ENCODE measurements at places on chromosomes 16 and 17.
A peak's percentile ranks its signal among the peaks of the same experiment; 100 is the strongest.

DNA sequence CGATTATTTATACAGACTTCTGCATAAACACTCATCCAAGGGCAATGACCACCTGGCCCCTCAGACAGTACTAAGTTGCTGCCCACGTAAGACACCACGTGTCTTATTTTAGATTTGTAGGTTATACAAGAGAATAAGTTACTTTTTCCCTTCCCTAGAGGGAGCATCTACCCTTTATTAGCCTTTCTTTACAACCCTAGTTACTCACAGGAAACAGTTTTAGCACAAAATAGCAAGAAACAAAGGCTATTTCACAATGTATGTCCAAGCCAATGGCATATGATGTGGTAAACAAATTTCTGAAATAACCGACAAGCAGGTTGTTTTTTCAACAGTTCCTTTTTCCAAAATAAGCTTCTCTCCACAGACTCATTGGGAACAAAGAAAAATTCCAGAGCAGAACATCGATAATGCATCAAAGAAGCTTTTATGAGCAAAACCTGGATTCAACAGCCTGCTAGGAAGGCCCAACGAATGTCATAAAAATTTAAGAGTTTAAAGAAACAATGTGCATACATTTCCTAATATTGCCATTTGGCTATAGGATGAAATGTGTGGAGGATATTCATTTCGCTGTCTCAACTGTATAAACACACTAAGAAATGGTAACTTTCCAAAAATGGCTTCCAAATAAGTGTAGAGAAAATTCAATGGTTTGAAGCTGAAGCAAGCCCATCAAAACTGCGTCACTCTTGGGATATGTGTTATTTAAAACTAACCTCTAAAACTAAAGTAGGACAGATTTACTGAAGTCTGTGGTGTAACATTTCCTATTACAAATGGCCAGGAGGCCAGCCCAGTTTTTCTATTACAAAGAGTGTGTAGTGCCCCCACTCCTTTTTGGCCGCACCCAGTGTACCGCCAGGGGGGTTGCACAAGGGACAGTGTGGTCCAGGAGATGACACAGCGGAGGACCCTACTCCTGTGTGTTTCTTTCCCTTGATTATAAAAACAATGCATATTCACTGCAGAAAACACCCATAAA lies 50.4 kb upstream of the ERN1 start:
- no peak for DNase-seq

DNA sequence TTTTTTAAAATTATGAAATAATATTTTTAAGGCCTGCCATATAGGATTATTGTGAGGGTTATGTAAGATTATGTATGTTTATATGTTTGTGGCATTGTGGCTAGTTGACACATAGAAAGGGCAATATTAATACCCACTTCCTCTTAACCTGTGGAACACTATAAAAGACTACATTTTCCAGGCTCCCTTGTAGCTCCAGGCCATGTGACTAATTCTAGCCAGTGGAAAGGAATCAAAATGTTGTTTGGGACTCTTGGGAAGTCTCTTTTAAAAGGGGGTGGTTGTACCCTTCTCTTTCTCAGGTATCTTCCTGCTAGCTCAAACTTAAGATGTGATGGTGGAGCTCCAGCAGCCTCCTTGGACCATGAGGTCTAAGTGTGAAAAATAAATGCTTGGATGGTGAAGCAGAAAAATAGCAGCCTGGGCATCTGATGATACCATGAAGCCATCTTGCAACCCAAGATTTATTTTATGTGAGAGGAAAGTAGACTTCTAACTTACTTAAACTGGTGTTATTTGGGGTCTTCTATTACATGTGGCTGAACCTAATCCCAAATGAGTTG lies 39.2 kb downstream of the TEKT5 start:
- no peak for DNase-seq

DNA sequence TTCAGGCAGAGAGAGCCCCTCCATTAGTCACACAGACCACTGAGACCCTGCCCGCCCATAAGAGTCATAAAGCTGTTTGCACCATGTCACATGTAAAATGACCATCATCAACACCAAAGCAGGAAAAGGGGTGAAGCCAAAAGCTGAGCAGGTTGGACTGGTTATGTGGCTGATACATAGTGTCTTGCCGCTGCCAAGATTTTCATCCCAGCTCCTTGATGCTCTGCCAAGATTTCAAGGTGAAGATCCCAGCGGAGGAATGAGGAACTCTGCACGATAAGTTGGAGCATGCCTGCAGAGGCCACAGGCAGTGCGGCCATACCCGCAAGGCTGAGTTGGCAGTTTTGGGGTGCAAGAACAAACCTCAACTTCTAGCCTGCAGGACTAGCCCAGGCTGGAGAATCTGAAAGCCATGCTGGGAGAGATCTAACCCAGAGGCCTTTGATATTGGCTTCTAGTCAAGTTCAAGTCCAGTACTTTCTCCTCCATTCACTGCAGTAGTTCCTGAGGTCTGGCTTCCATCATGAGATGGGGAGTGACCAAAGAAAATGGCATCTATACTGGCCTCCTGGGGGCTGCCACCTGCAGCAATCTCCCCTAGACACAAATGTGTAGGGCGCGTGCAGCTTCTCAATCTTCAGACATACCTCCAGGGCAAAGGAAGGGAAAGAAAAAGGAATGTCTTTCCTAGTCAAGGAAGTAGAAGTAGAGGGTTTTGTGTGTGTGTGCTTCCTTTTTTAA lies 79.7 kb upstream of the NOL11 start:
- DNase-seq = peak; percentile 32

GRCh38 chr17:71769850-71770249 lies 351.0 kb upstream of the SOX9 start:
- no peak for DNase-seq

DNA sequence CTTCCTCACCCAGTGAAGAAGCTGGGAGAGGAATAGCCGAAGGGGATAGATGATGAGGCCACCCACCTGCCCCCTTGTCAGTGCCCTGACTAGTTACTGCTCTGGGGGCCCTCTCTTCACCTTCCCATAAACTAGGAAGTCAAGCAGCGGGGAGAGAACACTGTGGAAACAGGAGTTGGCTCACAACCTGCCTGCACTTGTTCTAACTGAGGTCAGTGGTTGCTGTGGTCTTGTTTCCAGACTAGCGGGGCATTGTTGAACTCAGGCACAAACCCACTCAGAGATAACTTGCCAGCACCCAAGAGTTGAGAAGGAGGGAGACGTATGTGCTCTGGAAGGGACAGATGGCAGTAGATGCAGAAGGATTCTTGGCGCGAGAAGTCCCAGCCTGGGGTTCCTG lies 48.6 kb upstream of the DDX52 start:
- no peak for DNase-seq

DNA sequence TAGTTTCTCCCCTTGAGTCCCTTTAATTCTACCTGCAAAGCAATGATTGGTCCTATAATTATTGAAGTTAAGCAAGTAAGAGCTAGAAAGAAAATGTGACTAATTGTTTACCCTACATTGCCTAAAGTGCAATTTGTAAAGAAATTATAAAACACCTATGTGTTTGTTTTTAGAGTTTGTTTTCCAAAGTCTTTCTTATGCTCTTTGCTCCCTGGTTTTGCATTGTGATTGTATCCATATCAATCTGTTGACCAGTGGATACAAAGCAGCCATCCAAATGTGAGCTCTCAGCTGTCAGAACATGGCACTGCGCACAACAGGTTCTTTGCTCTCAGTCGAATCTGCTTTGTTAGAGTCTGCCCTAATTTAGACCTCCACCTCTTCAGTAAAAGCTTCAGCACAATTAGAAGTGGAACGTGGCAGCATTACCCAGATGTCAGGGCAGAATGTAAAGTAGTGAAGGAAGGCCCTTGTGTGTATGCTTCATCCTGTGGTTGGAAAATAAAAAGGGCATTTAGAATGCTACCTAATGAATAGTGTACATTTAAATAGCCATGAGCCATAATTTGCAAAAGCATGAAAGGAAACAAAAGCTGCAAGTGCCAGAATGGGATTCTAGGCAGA lies 70.5 kb downstream of the AATF start:
- no peak for DNase-seq

DNA sequence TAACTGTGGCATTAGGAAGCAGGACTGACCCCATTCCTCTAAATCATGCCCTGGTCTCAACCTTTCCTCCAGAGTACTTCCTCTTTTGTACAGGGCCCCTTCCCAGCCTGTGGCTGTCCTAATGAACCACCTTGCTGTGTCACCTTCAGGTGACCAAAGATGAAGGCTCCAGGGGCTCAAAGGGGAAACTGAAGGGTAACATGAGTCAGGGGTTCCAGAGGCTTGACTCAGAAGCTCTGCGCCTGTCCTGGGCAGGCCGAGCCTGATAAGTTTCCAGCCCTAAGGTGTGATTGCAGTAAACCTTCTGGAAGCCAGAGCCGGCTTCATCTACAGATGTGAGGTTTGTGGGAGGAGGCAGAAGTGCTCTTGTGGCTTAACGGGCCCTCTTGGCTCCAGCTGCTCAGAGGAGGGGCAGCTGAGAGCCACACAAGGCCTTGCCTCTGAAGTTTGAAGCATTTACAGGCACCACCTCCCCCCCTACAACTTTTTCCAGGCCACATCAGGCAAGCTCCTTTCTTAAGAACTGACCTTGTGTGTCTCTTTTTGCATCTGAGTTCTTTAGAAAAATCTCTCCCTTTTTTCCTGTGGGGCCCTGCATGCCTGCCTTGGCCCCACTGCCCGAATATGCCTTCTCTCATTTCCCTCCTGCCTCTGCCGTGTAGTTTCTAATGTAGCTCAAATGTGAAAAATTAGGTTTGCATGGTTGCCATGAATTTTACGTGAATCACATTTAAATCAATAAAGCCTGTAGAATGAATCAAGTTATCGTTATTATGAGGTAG lies 149.9 kb downstream of the CLEC16A start:
- no peak for DNase-seq

- DNase-seq = no peak
Measured at GRCh38 chr17:2751491-2751890, 2.0 kb upstream of the CCDC92B start.

GRCh38 chr16:17585449-17586074 lies 114.8 kb upstream of the XYLT1 start:
- DNase-seq = no peak

GRCh38 chr16:23567602-23568001 lies 10.1 kb downstream of the UBFD1 start:
- DNase-seq = no peak

- no peak for DNase-seq
Measured at GRCh38 chr17:56130026-56130425, 23.2 kb upstream of the ANKFN1 start.

DNA sequence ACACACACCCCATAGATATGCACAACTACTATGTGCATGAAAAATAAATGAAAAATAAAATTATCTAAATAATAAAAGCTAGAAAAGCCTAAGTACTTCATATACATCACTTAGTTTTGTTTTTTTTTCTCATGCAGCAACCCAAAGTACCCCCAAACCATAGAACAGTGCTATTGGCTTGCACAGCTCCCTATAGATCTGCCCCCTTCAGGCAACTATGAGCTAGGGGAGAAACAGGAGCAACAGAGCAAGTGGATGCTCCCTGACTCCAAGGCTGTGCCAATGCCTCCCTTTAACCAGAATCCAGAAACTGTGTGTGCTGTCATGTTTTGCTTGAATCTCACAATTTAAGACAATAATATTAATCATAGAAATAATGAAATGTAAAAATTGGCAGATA lies 605.5 kb downstream of the TOX3 start:
- DNase-seq = no peak

- no peak for DNase-seq
Measured at GRCh38 chr16:49275050-49275730, 6.4 kb downstream of the CBLN1 start.

DNA sequence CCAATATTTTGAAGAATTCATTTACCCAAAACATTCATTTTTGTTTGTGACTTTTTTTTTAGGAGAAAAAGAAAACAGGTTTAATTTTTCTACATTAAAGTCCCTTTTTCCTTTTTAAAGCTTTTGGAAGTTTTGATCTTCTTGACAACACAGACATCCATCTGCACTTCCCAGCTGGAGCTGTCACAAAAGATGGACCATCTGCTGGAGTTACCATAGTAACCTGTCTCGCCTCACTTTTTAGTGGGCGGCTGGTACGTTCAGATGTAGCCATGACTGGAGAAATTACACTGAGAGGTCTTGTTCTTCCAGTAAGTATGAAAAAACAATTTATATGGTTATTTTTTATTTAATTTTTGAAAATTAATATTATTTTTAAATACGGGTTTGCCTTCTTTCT lies 37.2 kb downstream of the SIAH1 start:
- DNase-seq = no peak

DNA sequence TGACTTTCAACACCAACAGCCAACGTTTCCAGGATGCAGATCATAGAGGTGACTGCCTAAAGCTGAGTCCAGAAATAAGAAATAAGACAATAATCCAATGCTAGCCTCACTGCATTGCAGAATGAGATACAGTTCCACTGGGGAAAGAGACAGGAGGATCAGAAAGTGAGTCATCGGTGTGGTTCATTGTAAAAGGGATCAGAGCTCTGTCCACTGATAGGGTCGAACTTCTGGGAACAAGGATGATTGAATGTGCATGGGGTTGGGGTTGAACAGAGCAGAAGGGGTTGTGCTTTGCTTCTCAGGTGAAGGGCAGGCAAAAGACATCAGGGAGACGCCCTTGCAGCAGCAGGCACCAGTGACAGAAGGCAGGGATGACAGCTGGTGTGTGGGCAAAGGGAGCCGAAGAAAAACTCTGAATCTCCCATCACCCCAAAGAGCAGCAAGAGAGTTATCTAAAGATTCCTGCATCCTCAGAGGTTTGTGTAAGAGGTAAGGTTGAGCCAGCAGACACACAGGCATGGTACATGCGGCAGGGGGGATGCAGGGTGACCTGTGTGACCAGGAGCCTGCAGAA lies 16.4 kb downstream of the CLEC10A start:
- DNase-seq = no peak

DNA sequence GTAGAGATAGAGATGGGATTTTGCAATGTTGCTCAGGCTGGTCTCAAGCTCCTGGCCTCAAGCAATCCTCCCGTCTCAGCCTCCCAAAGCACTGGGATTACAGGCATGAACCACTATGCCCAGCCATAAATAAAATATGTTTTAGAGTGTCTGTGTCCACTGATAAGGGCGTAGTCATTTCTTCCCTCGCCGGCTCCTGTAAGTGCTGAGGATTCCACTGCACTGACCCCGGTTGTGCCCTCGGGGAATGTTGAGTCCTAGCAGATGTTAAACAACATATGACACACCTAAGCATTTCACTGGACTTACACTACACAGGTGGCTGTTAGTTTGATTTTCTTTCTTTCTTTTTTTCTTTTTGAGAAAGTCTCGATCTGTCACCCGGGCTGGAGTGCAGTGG lies 5.6 kb upstream of the SHMT1 start:
- DNase-seq = no peak

- DNase-seq = no peak
Measured at GRCh38 chr16:10765772-10766171, 22.1 kb downstream of the NUBP1 start.

GRCh38 chr17:13418891-13419290 lies 182.8 kb downstream of the HS3ST3A1 start:
- no peak for DNase-seq

DNA sequence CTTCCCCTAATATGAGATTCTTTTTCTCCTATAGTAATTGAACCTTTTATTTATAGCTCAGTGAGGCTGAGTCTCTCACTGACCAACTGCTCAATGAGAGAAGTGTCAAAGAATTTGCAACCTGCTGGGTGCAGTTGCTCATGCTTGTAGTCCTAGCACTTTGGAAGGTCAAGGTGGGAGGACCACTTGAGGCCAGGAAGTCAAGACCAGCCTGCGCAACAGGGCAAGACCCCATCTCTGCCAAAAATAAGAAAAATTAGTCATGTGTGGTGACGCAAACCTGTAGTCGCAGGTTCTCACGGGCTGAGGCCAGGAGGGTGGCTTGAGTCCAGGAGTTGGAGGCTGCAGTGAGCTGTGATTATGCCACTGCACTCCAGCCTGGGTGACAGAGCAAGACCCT lies 30.9 kb upstream of the CRYBA1 start:
- no peak for DNase-seq

GRCh38 chr16:27476240-27476639 lies 73.5 kb downstream of the GTF3C1 start:
- no peak for DNase-seq

All from kidney epithelial cell (primary cell).